Hematopoietic multipotent progenitor cell treated with erythropoietin and hydrocortisone succinate and interleukin-3 and kit ligand, for 8 days (in vitro differentiated cells): ENCODE measurements at places on chromosomes 7 and 10.
A peak's percentile ranks its signal among the peaks of the same experiment; 100 is the strongest.

- DNase-seq: no peak
These were observed 7.3 kb upstream of the PNLIP start for GRCh38 chr10:116538456-116538855.

DNA sequence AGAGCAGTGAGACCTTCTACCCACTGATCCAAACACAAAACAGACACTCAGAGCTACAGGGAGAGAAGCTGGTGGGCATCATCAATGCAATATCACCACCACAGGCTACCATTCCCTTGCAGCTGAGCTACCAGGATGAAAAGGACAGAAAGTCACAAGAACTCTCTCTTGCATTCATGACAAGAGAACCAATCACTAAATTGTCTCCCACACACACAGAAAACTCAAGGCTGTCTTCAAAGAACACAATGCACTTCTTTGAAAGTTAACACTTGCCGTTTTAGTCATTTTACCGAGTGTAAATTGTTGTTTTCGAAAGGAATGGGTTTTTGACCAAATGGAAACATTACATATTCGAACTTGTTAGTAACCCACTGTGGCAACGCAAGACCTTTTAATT, 626.6 kb downstream of the SORCS1 start:
- no peak for DNase-seq

- no peak for DNase-seq
These were observed 534.2 kb upstream of the C7orf33 start for GRCh38 chr7:148056406-148056805.

GRCh38 chr7:98125759-98126158, 19.1 kb downstream of the LMTK2 start:
- no peak for DNase-seq

DNA sequence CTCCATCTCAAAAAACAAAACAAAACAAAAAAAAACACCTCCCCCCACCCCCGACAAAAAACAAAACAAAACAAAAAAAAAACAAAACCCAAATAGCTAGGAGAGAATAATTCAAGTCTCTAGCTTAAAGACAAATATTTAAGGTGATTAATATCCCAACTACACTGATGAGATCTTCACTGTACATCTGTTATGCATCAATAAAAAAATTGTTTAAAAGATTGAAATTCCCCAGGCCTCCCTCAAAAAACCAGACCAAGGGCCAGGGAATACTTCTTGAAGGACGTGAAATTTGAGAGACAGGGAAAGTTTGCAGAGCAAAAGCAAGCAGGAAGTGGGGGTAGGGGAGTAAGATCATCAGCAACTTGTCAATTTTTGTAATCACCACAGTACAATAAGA, 232.6 kb downstream of the REEP3 start:
- DNase-seq: no peak

DNA sequence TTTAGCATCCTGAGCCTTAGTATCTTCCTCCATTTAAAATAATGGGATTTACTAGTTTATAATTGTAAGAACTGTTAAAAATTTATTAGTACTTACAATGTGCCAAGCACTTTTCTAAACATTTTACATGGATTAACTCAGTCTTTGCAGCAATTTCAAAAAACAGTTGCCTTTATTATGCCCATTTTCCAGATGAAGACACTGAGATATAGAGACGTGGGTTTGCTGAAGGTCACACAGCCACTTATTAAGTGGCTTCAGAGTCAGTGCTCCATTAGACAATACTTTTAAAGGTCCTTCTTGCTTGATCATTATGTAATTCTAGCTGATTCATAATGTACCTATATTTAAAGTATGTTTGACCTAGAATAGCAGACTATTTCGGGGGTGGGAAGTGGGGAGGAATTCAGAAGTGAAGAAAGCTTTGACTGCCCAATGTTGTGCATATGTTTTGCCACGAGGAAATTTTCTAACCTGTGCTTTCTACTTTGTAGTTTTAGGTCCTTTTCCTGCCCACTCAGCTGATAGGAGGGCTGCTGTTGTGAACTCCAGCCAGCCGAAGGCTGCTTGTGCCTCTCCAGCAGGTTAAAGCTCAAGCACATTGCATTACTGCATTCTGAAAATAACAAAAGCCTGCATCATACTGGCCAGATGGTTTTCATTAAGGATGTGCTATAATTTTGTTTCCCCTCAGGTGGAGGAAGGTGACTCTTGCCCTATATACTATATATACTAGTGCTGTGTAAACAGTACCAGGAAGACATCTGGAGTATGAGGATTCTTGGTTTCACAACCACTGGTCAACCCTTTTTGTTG, 4.3 kb downstream of the PLEKHA8 start:
- DNase-seq: no peak

- DNase-seq: peak; percentile 39
These were observed 126.4 kb upstream of the ZNF746 start for GRCh38 chr7:149624006-149624405.

DNA sequence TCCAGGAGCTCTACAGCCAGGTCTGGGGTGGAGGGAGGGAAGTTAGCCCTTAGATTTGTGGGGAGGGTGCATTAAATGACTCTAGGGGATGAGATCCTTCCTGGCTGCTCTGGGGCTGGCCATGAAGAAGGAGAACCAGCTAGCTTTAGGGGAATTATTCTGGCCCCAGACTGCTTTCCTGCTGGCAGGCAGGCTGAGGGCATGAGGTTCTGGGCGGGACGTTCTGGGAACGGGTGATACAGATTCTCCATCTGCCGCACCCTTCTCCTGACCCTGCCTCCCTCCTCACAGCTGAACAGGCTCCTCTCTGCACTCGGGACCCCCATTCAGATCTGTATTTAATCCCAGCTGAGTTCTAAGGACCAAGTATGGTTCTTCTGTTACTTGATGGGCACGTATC, 23.9 kb downstream of the GOLGA7B start:
- no peak for DNase-seq

GRCh38 chr7:98369726-98370125, 31.2 kb downstream of the BAIAP2L1 start:
- DNase-seq: no peak

GRCh38 chr7:116211913-116212596, 1.7 kb downstream of the TES start:
- DNase-seq: no peak

- no peak for DNase-seq
These were observed 86.9 kb downstream of the MPP7 start for GRCh38 chr10:28215930-28216329.

- no peak for DNase-seq
These were observed 3.9 kb downstream of the DCLRE1A start for GRCh38 chr10:113849946-113850345.

- DNase-seq: no peak
These were observed 12.2 kb upstream of the SLC35B4 start for GRCh38 chr7:134328900-134329299.

DNA sequence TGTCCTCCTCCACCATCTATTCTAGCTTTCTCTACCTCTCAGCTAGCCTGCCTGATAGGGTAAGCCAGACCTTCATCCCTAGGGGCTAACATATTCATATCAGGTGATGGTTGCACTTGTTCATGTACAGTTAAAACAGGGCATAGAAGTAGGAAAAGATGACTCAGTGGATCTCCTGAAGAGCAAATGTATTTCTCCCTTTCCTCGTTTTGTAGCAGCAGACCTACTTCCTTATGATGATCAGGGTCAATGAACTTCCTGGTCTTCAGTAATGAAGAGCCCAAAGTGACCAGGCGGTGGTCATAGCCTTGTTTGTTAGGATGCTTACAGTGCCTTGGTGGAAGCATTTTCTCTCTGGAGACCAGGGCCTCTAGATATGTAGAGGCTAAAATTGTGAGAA, 6.3 kb downstream of the LIPJ start:
- no peak for DNase-seq

- no peak for DNase-seq
These were observed 7.7 kb downstream of the SLC37A3 start for GRCh38 chr7:140390466-140391190.

GRCh38 chr10:95792874-95793285, 36.9 kb downstream of the ENTPD1 start:
- DNase-seq: no peak

DNA sequence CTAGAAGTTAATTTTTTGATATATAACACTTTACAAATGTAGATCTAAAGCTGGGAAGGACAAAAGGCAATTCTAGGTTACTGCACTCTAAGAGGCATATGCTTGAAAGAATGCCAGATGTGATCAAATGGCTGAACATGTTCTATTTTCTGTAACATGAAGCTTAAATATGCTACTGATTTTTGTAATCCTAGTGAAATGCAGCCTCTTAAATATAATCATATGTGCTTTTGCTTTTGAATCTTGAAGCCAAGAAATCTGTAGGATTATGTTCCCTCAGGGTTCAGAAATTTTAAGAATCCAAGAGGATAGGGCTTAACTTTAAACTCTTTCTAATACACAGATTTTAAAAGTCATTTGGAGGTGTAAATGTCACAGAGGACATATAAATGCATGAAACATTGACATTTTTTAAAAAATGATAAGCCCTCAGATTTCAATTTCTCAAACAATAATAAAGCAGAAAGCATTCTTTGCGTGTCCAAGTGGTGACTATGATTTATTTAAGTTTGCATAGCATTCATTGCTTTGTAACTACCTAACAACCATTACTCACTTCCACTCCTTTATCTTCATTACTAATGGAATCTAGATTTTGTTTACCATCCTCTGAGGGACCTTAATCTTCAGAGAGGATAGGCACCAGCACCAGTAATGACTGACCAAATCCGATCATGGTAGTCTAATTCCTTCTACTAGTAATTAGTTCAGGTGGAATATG, 170.4 kb downstream of the MAGI2 start:
- DNase-seq: no peak

GRCh38 chr10:68167586-68168189, 58.4 kb downstream of the MYPN start:
- no peak for DNase-seq

- peak; percentile 35 for DNase-seq
These were observed 158.6 kb upstream of the LYZL1 start for GRCh38 chr10:29130190-29130673.

DNA sequence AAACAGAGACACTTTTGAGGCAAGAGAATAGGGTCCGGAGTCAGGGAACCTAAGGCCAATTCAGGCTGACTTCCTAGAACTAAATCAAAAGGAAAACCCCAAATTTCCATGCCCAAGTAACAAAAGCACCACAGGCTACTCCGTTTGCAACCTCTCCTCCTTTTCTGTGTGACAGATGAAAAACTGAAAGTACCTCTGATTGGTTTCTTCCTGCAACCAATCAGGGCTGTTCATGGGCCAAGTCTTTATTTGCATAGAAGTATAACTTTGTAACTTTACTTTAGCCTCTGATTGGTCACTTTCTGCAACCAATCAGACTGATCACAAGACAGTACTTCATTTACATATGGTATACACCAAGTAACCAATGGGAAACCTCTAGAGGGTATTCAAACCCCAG, 239.9 kb upstream of the KCND2 start:
- no peak for DNase-seq

GRCh38 chr10:15515202-15515601, 144.1 kb upstream of the FAM171A1 start:
- DNase-seq: no peak

- no peak for DNase-seq
These were observed 5.1 kb upstream of the HOXA11 start for GRCh38 chr7:27189997-27190748.

DNA sequence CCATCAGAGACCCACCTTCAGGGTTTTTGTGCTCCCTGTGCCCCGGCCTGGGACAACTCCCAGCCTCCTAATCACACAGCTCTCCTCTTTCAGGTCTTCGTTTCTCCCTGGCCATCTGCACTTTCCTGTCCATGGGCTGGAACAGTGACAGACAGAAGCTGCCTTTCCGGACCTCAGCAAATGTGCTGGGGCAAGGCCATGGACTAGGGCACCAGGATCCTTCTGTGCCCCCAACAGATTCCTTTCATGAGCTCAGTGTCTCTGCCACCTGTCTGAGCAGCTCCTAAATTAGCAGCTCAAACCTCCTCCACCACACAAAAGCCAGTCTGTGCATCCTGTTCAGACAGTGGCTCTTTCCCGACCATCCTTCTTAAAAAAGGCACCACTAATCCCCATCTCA, 41.9 kb upstream of the FRMD4A start:
- DNase-seq: no peak

DNA sequence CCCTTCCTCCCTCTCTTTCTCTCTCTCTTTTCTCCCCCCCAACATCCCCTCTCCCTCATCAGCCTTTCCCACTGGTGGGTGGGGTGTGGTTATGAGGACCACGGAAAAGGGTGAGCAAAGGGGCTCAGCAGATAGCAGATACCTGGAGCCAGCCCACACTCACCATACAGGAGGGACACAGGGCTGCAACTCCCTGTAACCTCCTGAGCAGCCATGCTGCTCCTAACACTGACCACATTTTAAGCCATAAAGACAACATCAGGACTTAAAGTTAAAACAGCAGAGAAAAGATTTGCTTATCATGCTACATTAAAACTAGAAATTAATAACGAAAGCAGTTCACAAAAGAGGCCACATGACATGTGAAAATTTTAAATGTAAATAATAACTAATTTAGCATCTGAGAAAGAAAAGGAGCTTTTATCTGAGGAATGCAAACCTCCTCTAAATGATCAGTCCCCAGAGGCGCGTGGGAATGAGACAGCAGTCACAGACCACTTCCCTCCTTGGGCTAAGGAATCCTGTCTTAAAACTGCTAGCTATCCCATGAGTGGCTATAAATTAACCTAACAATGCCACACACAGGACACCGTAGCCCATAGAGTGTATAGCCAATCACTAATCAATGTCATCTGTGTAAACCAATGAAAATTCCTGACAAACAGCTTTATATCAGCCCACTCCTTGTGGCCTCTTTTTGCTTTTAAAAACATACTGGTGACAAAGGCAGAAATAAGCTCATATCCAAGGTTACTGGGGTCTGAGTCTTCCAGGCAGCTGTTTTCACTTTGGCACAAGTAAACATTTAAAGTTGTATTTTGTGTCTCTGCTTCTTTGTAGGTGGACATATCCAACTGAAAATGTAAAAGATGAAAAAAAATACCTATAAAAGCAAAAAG, 33.3 kb downstream of the PKD1L1 start:
- no peak for DNase-seq
